ENCODE measurements at places on chromosomes 1 and 21. TPM values are rescaled to one million over a fixed set of nuclear protein-coding genes. Genes with fewer than 3 reads are reported as not detected.

DNA sequence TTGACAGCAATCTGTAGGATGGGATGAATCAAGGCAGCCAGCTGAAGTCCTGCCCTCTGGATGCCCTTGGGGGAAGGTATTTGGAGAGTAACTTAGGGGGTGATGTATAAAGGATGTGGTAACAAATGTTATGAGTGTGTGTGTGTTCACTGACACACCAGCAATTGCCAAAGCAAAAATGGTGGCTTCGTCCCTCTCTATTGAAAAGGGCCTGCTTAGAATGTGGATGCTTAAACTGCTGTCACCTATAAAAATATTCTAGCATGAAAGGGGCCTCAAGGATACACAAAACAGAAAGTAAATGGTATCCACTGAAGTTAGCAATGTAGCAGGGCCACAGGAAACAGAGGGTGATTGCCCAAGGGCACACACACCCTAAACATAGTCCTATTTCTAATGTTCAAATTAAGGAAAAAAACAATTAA lies 15.1 kb upstream of the AIM2 start:
- no peak for DNase-seq

DNA sequence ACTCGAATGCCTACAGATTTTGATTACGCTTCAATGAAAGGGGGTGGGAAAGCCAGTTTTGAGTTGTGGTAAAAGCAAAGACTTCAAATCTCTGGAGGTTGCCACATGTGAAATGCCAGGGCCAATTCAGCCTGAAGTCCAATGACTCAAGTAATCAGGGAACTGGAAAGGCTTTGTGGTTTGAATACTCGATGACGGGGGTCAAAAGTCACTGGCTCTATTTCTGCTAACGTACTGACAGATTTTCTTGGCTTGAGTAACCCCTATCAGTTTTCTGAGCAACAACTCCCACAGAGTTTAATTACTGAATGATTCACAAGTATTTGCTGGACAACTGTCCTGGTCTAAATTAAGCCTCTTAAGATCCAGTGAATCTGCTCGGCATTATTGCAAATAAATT lies 152.2 kb downstream of the SIPA1L2 start:
- peak; percentile 36 for DNase-seq

TTLL7 gene
- 6.7 TPM for polyA plus RNA-seq

GRCh38 chr1:186772228-186772627 lies 56.5 kb upstream of the PLA2G4A start:
- no peak for DNase-seq

SLAMF8 gene
- polyA plus RNA-seq: 0.58 TPM

- no peak for DNase-seq
Observed at GRCh38 chr1:100995198-100995988, 30.2 kb downstream of the DPH5 start.

CD52 gene
- 1.7 TPM for polyA plus RNA-seq

- DNase-seq: no peak
Observed at GRCh38 chr1:230971771-230972170, 6.9 kb downstream of the TTC13 start.

GRCh38 chr1:69570356-69570755 lies 2.6 kb downstream of the LRRC7 start:
- no peak for DNase-seq

GRCh38 chr1:205102404-205102803 lies 18.1 kb upstream of the TMEM81 start:
- no peak for DNase-seq

DNA sequence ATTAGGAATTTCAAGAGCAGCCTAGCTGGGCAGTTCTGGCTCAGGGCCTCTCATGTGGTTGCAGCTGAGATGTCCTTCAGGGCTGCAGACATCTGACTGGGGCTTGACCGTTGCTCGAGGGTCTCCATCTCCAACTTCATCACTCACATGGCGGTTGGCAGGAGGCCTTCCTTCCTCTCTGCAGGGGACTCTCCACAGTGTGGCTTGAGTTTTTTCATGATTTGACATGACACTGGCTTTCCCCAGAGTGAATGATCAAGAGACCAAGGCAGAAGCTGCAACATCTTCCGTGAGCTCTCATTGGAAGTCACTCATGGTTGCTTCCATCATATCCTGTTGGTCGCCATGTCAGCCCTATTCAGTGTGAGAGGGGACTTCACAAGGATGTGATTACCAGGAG lies 74.6 kb downstream of the RUNX3 start:
- no peak for DNase-seq

C1orf146 gene
- polyA plus RNA-seq: not detected

DNA sequence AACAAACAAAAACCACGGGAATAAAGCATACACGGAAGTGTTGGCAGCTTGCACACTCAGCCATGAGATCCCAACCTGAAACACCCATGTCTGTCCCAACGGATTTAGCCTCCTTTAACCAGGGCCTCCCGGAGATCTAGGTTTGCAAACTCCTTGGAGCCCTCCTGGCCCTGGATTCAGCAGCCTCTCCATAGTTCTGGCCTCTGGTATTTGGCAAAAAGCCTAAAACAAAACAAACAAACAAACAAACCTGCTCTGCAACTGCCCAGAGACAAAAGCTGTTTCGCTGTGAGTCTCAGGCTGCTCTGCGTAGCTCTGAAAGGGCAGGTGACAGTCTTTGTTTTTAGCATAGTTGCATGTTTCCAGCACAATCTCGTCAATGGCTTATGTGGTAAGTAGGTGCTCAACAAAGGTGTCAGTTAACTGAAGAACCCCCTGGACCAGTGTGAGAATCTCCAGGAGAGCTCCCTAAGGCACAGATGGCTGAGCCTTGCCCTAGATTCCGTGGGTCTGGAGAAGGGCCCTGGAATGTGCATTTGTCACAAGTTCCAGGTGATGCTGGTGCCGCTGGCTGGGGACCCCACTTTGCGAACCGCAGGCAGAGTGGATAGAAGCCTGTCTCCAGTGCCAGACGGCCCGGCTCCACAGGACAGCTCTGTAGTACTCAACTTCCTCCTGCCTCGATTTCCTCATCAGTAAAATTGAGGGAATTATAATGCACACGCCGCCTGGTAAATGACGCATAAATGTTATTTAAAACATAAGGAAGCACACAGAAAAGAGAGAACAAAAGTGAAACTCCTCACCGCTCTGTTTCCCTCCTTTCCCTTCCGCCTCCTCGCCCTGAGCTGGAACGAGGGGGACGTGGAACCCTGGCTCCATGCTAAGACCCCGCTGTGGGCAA lies 86.2 kb downstream of the RIPK4 start:
- DNase-seq: no peak

GRCh38 chr1:15740924-15741850 lies 1.1 kb upstream of the TMEM82 start:
- no peak for DNase-seq

GRCh38 chr1:66506991-66507390 lies 27.0 kb upstream of the SGIP1 start:
- DNase-seq: no peak

- no peak for DNase-seq
Observed at GRCh38 chr1:236627727-236628408, 23.6 kb upstream of the HEATR1 start.

HAO2 gene
- polyA plus RNA-seq: 57.8 TPM
